Left ventricle myocardium superior (tissue), 1 donor: ENCODE measurements at places on chromosomes 5 and 9.

GRCh38 chr5:125897089-125897488 lies 526.1 kb upstream of the GRAMD2B start:
- no peak for DNase-seq

DNA sequence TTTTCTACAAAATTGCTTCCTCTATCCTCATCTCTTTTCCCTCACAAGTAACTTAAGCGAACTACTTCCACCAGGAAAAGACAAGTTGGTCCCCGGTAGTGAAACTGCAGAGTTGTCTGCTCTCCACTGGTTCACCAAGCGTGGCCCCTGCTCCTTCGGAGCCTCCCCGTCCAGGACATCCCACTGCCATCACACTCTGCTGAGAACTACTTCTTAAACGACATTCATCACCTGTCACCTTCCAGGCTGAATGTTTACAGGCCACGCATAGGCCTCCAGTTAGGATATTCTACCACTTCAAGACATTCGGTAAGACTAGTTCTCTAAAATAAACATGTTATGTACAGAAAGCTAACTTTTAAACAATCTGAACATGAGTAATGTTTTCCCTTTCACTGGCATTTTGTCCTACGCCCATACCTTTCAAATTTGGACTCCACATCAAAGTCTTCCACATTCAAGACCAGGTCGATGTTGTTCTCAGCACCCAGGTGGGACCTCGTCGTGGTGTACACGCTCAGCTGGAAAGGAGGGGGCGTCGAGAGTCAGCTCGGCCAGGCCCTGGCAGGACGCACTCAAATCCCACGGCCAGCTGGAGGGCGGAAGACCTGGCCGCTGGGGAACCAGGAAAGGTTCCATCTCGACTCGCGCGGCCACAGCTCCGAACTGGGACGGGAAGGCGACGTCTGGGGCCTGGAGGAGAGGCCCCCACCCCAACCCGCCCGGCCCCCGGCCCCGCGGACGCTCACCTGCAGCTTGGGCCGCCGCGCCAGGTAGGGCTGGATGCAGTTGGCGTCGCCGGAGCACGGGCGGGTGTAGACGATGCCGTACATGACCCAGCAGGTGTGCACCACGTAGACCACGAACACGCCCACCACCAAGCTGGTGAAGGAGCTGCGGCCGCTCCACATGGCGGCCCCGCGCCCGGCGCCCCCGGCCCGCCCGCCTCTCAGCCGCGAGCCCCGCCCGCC lies 683 bp downstream of the CLPTM1L start:
- no peak for DNase-seq

DNA sequence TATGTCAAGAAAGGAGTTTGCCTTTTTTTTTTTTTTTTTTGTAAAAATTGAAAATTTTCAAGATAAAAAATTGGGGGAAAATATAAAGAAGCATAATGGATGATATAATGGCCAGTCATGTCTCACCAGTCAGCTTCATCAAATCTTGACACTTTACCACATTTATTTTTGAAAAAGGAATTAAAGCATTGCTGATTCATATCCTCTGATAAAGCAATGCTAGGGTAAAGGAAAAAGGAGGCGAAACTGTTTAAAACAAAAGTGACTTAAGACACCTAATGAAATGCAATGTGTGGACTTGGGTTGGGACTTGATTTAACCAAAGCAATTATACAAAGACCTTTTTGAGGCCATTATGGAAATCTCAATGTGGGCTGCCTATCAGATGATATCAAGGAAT lies 208.5 kb downstream of the ARHGAP26 start:
- no peak for DNase-seq

GRCh38 chr5:179731791-179732411 lies 721 bp upstream of the MAML1 start:
- peak; percentile 42 for DNase-seq

GRCh38 chr5:41095324-41096101 lies 24.4 kb upstream of the MROH2B start:
- no peak for DNase-seq

- no peak for DNase-seq
These were observed 143.9 kb downstream of the C9orf50 start for GRCh38 chr9:129476821-129477611.

- DNase-seq, result no peak
These were observed 133.0 kb downstream of the GNA14 start for GRCh38 chr9:77514886-77515711.

DNA sequence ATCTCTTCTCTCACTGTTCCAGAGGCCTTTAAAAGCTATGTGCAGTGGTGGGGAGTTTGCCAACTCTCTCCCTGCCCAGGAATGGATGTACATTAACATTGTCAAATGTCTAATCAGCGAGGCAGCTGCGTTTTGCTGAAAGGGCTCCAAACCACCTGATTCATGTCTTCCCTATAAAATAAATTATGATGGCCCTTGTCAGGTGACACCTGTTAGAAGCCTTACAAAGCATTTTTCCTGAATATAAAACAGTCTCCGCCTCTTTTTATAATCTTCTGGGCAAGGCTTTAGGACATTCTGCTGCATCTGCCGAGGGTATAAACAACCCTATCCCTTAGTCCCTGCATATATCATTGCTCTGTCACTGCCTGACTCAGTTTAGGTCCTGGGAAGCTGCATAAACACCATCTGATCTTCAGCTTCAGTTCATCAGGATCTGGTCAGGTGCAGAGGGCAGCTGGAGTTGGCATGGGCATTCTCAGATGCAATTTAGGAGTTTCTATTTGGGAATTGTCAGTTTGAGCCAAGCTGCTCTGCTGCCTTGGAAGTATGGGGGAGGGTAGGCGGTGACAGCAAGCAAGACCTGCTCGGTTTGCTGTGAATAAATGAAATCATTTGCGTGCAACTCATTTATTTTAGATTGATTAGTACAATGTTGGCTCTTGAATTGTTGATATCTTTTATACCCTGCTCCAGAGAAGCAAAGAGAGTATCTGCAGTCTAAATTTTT lies 103.5 kb downstream of the ACER2 start:
- DNase-seq, result no peak
